ENCODE measurements at places on chromosomes 6 and 20. TPM values are rescaled to one million over a fixed set of nuclear protein-coding genes. Genes with fewer than 3 reads are reported as not detected.

The DAAM2 gene
- total RNA-seq, result 3.7 TPM

The ZSCAN16 gene
- total RNA-seq, result 2.8 TPM

The ADGRB3 gene
- 1.1 TPM for total RNA-seq

DNA sequence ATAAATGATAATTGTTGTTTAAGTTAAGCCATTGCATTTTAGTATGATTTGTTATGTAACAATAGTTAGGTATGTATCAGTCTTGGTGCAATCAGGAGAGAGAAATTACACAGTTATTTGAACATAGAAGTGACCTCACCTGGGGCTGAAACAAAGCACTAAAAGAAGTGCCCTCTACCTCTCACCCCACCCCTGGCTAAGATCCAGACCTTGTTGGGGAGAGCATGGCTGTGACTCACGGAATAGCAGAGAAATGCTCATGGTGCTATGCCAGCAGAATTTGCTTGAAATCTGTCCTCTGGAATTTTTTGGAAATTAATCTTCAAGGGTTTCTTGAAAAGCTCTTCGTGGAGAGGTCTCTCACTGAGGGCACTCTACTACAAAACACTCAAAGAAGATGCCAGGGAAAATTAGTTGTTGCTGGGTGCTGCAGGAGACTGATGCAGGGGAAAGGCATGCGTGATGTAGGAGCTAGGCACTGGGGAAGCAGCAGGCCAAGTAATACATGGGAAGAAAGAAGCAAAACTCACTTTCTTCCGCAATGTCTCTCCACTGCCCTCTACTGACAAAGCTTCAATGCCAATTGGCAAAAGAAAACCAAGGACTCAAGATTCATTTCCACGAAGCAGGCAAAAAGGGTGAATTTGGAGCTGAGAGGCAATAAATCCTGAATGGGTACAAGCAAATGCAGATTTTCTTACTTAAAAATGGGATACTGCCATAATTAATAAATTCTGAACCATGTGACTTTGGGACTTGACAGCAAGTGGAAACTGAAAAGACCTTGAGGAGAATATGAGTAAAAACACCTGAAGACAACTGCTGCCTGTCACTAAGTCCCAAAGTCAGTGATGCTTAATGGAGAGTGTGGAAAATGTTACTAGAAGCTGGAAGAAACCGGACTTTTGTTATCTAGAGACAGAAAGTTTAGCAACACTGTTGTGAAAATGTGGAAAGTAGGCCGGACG lies 136.3 kb upstream of the ZNF184 start:
- DNase-seq, result no peak

DNA sequence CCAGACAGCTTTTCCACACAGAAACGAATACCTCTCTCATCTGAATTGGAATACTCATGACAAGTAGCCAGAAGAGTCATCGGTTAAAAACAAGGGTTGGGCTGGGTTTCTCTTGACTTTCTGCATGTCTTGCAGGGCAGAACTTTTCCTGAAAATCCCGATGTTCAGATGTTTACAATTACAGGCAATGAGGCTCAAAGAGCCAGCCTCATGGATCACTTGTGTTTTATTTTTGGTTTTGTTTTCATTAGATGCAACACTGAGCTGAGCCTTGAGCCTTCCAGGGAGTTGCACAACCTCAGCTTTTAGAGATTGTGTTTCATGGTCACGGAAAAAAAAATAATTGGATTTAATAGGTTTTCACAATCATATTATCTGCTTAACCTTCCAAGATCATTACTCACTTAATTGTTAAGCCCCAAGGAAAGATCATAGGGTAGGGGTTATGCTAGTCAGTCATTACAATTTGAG lies 288.1 kb upstream of the PRDM1 start:
- no peak for DNase-seq

DNA sequence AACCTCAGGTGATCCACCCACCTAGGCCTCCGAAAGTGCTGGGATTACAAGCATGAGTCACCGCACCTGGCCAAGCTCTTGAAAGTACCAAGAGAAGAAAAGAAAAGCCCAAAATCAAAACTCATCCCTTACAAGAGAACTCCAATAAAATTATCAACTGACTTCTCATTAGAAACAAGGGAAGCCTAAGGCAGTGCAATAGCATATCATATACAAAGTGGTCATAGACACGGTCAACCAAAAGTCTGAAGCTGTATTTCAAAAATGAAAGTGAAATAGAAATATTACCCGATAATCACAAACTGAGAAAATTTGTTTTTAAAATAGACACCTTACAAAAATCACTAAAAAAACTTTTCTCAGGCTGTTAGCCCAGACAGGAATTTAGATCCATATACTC lies 1321.1 kb upstream of the GJE1 start:
- no peak for DNase-seq

DNA sequence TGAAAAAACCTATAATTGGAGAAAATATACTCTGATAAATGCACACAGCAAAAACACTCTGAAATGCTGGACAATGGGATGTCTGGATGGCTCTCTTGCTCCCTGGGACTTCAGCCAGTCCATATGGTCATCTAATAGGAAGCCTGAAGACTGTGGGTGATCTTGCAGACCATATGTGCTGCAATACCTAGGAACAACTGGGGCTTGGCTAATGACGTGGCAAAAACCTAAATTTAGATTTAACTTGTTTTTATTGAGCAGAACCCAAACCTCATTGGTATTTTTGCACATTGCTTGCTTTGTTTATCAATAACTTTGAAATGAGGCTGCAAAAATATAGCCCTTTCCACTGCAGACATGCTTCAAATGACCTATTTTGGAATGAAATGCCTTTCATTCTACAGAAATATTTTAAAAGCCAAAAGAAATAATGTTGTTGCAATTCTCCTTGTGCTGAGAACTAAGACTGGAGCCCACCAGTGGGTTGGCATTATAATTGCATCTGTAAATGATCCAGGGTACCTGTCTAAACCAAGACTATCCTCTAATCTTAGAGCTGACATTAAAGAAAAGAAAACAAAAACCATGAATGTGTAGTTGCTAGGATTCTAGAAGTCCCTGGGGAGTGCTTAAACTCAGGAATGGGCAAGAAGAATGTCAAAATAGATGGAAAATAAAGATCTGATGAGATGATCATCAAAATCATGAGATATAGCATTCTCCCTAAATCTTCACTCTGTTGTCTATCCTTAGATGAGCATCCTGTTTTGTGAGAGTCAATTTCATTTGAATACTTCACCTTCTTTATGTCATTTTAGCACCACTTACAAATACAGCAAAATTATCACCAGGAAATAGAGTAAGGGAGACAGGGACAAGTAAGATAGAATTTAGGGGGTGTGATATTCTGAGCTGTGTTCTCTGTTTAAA lies 152.1 kb upstream of the RIMS1 start:
- no peak for DNase-seq

- no peak for DNase-seq
Measured at GRCh38 chr6:156839129-156839528, 62.0 kb downstream of the ARID1B start.

GRCh38 chr6:33988121-33989015 lies 157.5 kb downstream of the GRM4 start:
- no peak for DNase-seq

All from esophagus squamous epithelium (tissue), 5 donors.